ENCODE measurements at places on chromosomes 5 and 9.
A peak's percentile ranks its signal among the peaks of the same experiment; 100 is the strongest.

- DNase-seq, result no peak
These were observed 147.8 kb downstream of the MLLT3 start for GRCh38 chr9:20474496-20474895.

- no peak for DNase-seq
These were observed 4.2 kb downstream of the ADAM19 start for GRCh38 chr5:157571357-157571827.

DNA sequence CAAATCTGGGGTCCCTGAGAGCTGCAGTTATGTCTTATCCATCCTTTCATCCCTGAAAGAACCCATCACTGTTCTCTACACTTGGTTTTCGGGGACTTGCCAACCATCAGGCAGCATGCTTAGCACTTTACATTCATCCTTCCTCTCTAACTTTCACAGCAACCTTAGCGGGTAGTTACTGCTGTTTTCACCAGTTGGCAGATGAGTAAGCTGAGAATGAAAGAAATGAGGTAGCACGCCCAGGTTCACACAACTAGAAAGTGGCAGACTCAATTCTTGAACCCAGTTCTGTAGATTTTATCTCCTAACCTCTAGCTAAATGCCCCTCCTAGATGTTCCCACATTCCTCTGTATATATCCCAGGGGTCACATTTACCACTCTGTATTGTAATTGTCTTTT, 342.0 kb upstream of the WWC1 start:
- no peak for DNase-seq

DNA sequence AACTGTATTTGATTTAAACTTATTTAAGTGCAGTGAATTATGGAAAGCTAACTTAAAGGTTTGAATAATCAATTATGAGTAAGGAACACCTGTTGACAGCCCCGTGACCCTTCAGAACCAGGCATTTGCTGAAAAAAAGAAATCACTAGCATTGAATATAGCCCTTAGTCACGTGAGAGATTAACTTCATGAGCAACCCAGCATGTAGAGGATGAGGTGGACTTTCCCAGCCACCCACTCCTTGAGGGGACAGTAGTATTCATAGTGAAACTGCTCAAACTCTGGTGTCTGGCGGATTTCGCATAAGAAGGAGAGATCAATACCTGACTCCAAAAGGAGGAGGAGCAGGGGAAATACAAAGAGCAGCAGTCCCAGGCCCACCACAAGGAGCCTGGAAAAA, 184.8 kb upstream of the RASEF start:
- no peak for DNase-seq

DNA sequence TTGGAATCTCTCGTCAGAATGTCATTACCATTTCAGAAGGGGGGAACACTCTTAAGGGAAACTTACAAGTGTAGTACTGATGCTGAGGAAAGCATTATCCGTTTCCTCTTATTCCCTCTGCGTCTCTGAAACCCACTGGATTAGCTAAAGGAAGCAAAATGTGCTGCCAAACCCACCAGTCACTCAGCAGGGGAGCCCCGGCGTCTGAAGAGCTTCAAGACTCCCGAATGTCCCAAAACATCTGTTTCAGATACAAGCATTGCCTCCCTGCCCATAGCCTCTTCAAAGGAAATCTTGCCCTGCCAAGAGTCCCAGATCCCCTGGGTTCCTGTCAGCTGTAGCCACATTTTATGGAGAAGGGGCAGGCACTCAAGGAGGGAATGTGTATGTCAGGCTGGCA, 1.0 kb upstream of the HCN1 start:
- DNase-seq, result no peak

DNA sequence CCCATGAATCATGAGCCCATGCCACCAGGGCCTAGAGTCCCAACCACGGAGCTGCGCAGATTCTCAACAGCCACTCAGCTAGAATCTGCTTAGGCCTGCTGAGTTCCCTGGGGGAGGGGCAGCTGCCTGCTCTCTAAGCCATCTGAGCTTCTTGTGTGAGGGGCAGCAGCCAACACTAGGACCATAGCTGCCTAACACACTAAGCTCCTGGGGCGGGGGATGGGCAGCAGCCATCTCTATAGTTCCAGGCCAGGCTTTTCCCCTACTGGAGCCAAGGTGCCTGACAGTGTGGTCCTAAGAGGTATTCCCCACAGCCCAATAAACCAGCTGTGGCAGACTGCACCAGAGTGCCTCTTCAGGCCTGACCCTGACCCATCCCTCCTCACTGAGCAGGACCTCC, 255.9 kb upstream of the ACO1 start:
- no peak for DNase-seq

- peak; percentile 77 for DNase-seq
These were observed 825.9 kb upstream of the GRAMD2B start for GRCh38 chr5:125597338-125597737.

GRCh38 chr5:125550274-125550673, 803.8 kb upstream of the ZNF608 start:
- peak; percentile 87 for DNase-seq

GRCh38 chr9:84397151-84397728, 56.7 kb upstream of the SLC28A3 start:
- peak; percentile 72 for DNase-seq

GRCh38 chr5:109223531-109223930, 186.2 kb downstream of the PJA2 start:
- DNase-seq, result no peak

GRCh38 chr5:177542816-177543465, 11.4 kb downstream of the FAM193B start:
- DNase-seq, result no peak
